ENCODE measurements at places on chromosomes 7 and 10.

DNA sequence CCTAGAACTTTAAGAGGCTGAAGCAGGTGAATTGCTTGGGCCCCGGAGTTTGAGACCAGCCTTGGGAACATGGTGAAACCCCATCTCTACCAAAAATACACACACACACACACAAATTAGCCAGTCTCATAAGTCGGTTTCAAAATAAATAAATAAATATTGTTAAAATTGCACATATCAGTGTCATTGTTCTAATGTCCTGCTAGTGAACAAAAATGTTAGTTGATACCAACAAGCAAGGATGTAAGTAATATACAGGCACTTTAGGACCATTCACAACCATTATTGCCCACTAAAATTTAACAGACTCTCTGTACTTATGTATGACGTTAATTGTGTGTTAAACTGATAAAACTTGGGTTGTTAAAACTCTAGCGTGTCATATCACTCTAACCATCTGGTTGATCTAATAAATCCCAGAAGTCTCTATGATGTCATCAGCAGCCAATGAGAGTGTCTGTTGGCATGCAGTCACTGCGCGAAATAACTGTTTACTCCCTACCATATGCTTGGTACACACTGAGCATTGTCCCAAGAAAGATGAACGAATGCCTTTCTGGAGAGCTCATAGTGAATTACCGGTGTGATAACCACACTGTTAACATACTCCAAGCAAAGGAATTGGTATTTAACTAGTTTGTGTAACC lies 30.4 kb upstream of the OTUD1 start:
- DNase-seq = no peak

DNA sequence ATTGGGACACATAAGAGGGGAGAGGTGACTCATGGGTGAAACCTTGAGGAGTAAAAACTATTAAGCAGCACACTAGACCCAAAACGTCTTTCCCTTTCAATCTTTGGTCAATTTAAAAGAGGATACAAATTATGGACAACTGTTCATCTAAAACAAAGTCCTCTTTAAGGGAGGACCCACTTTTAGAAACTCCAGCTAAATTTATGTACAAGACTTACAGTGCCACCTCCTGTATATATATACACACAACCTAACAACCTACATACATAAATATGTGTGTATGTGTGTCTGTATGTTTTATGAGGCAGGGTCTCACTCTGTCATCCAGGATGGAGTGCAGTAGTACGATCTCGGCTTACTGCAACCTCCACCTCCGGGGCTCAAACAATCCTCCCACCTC lies 18.1 kb upstream of the ZC3HAV1 start:
- DNase-seq = no peak

- DNase-seq = no peak
These were observed 68.1 kb upstream of the LEP start for GRCh38 chr7:128172963-128173362.

GRCh38 chr10:20147684-20148083 lies 331.5 kb downstream of the PLXDC2 start:
- no peak for DNase-seq

GRCh38 chr7:46557295-46557711 lies 636.2 kb upstream of the IGFBP3 start:
- no peak for DNase-seq

GRCh38 chr7:135164357-135165061 lies 6.0 kb downstream of the CYREN start:
- DNase-seq = no peak

DNA sequence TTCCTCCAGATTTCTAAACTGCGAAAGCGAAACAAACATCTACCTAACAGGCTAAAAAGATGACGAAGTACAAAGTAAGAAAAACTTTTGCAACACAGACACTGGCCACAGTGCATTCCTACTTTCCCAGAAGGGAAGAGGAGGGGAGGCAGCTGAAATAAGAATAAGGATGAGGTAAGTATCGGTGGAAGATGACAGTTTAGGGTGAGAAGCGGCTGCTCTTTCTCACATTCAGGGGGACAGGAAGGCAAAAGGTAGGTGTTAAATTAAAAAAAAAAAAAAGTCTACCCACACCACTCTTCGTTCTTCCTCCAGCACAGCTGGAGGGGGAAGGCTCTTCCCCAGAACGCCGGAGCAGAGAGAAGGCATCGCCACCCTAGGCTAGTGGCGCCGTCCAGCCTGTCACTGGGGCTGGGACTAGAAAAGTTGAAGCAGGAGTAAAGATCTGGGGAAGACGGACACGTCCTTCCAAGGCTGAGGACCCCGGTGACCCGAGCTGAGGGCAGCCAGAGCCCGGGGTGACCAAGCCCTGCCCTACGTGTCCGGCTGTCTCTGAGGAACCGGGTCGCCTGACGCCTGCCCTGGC lies 846 bp downstream of the DNAJC1 start:
- DNase-seq = no peak

DNA sequence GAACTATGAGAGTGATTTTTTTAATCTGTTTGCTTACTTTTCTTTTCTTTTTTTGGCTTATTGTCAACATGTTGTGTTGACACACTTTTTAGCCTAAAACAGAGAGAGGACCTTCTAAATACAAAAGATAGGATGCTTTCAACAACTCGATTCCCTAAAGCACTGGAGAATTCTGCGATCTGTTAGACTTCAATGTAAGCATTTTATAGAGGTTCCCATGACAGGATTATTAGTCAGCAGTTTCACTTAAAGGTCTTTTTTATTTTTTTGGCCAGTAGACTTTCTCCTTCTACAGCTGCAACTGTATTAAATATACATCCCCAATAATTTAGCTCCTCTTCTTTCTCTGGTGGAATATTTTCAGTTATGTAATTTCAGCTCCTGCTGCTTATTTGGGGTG lies 12.7 kb upstream of the NRP1 start:
- no peak for DNase-seq

Measured in activated gamma-delta T cell (primary cell).